Activated CD4-positive, CD25-positive, alpha-beta regulatory T cell (primary cell): ENCODE measurements at places on chromosomes 12 and 14.

DNA sequence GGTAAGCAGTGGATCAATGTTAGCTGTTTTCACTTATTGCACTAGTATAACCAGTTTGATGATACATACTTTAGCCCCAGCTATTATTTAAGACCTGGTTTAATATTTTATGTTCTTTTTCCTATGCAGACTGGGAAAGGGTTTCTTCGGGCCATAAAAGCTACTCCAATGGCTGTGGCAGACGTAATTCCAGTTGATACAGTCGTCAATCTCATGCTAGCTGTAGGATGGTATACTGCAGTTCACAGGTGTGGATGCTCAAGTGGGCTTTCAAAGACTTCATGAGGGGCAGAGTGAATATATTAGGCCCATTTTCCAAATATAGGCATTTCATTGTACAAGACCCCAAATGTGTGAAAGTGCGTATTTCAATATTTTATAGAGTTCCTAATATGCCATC lies 70.1 kb downstream of the ERGIC2 start:
- DNase-seq = no peak

- no peak for DNase-seq
Observed at GRCh38 chr12:105759149-105759548, 379.6 kb downstream of the NUAK1 start.

GRCh38 chr14:94774344-94775090 lies 4.6 kb upstream of the GSC start:
- no peak for DNase-seq

GRCh38 chr12:6768990-6769389 lies 2.8 kb downstream of the PTMS start:
- DNase-seq = no peak

GRCh38 chr12:2449586-2449985 lies 345.2 kb upstream of the FKBP4 start:
- DNase-seq = no peak

- DNase-seq = no peak
Observed at GRCh38 chr12:31594681-31595080, 3.7 kb upstream of the DENND5B start.

DNA sequence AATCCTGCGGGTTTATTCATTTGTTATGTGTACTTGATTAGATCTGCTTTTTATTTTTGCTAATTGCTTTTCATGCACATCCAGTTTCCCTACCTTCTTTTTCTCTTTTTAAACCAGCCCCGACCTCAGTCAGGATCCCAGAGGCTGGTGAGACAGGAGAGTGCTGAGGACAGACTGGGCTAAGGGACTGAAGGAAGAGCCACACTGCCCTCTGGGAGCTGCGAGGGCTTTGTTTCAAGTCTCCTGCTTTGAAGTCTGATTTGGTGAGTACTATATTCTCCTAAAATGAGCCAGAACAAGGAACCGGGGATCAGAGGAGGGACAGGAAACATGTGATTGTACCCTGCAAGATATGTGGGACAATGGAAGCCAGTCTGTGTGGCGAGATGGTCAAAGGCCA lies 23.9 kb downstream of the PRICKLE1 start:
- DNase-seq = no peak

DNA sequence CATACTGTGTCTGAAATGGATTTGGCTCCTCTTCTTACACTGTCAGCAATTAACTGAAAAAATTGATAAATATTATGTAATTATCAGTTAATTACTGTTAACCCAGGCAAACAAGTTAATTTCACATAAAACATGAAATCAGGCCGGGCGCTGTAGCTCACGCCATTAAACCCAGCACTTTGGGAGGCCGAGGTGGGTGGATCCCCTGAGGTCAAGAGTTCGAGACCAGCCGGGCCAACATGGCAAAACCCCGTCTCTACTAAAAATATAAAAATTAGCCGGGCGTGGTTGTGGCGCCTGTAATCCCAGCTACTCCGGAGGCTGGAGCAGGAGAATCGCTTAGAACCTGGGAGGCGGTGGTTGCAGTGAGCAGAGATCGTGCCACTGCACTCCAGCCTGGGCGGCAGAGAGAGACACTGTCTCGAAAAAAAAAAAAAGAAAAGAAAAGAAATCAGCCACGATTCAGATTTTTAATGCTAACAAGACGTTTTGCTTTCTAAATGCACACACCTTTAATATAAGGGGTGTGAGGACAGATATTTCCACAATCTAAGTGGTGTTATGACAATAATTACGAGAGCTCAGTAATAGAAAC lies 473 bp upstream of the TMEM19 start:
- no peak for DNase-seq

- DNase-seq = no peak
Observed at GRCh38 chr14:75298187-75298965, 19.7 kb downstream of the FOS start.

DNA sequence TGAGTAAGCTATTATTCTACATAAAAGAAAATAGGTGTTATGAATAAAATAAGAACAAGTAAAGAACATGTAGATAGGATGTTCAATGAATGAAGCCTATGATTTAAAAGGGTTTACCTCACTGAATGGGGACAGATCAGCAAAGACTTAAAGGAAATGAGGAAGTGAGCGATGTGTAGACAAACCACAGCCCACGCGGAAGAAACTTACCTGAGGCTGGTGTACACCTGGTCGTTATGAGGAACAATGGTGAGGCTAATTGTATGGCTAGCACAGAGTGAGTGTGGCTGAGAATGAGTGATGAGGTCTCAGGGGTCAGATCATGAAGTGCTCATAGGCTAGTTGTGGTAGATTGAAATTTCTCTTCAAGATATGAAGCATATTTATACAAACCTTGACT lies 221.7 kb downstream of the ALG10B start:
- DNase-seq = no peak

DNA sequence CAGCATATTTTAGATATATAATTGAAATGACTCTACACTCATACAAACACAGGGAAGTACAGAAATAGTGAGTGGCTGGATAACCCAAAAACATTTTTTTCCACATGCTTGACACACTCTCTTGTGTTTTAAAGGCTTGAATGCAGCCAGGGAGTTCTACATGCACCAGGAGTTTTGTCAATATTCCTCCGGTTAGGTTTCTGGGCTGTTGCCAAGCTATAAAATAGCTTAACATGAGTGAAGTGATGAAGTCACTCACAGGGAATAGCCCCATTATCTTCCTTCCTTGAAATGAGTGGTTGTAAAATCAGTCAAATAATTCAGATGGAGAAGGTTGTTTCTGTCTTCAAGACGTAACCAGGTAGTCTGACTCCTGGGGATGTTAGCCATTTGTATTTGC lies 582.7 kb downstream of the SLC6A15 start:
- DNase-seq = no peak

GRCh38 chr14:77306851-77307496 lies 13.7 kb downstream of the POMT2 start:
- DNase-seq = no peak

- DNase-seq = no peak
Observed at GRCh38 chr14:51939755-51940301, 49.5 kb upstream of the RTRAF start.

DNA sequence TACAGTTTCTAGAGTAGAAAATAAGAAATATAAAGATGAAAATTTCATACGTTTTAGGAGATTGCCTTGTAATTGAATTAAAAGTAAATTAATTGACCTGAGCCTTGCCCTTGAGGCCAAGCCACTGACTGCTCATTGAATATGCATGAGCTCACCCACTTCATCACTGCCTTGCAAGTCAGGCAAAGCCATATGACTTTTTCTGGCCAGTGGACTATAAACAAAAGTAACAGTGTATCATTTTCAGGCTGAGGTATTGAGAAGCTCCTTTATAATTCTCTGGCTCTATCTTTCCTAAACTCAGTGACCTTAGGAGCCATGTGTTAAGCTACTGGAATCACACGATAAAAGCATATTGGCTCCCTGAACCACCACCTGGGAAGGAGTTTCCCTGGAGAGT lies 369.3 kb downstream of the NUAK1 start:
- DNase-seq = no peak

GRCh38 chr12:76595056-76595455 lies 35.5 kb upstream of the OSBPL8 start:
- DNase-seq = no peak
